CD4-positive, alpha-beta T cell treated with Interleukin-10 for 1 hour (primary cell): ENCODE measurements at places on chromosomes 5 and 9.

GRCh38 chr9:573691-574410 is 267.6 kb upstream of the DMRT1 start:
- DNase-seq = no peak

- DNase-seq = no peak
Measured at GRCh38 chr5:179381691-179382090, 36.4 kb upstream of the ADAMTS2 start.

DNA sequence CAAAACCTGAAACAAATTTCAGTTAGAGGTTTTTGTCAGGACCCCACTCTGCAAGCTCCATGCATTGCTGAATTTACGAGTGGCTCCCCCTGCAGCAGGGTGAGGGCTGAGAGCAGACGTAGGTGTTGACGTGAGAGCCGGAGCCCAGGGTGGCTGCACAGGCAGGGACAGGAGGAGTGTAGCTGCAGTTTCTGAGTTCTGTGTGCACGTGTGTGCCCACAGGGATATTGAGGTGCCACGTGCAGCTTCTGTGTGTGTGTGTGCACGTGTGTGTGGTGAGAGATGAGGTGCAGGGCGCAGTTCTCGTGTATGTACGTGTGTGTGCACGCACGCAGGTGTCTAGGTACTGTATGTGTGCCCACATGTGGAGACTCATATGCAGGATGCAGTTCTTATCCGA is 14.6 kb downstream of the PLEKHG4B start:
- no peak for DNase-seq

- no peak for DNase-seq
Measured at GRCh38 chr5:126395198-126395597, 28.0 kb upstream of the GRAMD2B start.

GRCh38 chr9:136336156-136336870 is 9.0 kb downstream of the GPSM1 start:
- DNase-seq = no peak

- DNase-seq = no peak
Measured at GRCh38 chr5:17891881-17892280, 257.6 kb downstream of the TAF11L14 start.

DNA sequence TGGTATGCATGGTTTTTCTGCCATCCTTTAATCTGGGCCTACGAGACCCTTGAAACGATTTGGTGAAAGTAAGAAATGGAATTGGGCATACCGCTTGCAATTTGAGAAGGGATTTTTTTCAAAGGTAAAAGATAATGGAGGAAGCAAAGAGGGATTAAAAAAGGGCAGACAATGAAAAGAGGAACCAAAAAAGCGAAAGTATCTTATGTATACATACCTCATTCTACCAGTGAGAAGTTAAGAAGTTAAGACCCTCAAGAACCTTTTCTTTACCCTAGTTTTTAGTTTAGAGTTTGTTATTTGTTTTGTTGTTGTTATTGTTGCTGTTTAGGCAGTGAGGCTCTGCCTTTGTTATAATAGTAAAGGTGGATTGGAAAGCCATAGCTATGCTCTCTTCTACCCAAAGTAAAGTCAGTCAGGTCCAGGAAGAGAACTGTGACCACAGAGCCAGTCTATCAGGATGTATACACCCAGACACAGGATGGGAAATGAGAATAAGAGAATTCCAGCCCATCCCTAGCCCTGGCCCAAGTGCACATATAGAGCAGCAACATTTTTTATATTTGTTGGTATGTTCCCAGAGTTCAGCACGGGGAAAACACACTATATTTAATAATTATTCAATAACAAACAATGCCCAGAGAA is 166.6 kb downstream of the RFX3 start:
- DNase-seq = no peak

DNA sequence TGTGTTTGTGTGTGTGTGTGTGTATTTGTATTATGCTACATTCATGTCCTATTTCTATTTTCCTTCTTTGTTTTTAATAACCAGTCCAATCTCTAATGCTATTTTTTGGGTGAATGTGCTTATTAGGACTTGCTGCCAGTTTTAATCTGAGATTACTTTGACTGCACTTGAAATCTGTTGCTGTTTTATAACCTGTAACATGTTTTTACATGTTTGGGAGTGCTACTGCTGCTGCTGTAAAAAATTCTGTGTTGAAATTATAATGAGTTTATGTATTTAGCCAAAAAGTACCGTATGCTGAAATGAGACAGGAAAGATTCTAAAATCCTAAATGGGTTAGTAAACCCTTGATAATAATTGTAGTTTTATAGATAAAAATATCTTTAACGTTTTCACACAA is 104.7 kb upstream of the SSBP2 start:
- no peak for DNase-seq

GRCh38 chr5:158995694-158996173 is 104.0 kb downstream of the EBF1 start:
- DNase-seq = no peak

DNA sequence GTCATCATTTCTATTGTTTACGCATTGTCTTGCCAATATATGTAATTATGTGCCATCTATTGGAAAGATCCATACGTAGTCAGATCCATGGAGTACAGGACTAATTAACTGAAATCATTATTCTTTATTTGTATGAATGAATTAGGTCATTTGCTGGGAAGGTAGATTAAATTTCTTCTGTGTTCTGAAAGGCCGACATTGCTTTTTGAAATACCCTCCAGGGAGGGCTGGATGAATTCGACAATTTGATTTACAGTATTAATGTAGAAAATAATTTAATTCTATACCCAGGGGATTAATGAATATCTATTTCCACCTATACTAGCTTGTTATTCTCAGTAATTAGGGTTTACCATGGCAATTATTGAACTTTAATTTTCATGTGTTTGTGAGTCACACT is 117.6 kb downstream of the CHSY3 start:
- DNase-seq = no peak

GRCh38 chr5:148443241-148443640 is 59.5 kb downstream of the FBXO38 start:
- DNase-seq = no peak

- no peak for DNase-seq
Measured at GRCh38 chr9:33436445-33436844, 10.9 kb downstream of the AQP3 start.

- DNase-seq = no peak
Measured at GRCh38 chr9:132498531-132499210, 83.7 kb upstream of the BARHL1 start.

DNA sequence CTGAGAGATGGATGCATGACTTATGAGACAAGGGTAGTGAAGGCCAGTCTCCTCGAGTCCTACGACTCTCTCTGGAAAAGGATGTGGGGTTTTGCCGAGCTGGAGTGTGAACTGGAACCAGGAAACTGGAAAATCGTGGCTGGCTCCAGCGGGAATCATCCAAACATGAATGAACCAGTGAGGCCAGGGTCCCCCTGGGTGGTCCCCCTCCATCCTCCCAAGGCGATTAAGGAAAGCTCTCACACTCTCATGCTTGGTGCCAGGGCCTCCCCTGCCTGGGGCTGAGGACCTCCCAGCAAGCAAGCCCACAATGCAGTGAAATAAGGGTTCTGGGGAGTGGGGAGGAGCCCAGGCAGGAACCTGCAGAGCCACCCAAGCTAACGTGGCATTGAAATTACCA is 9.6 kb upstream of the AMBP start:
- no peak for DNase-seq

GRCh38 chr9:3235497-3235896 is 290.3 kb downstream of the RFX3 start:
- DNase-seq = no peak

GRCh38 chr5:40502736-40503135 is 177.0 kb upstream of the PTGER4 start:
- DNase-seq = no peak

DNA sequence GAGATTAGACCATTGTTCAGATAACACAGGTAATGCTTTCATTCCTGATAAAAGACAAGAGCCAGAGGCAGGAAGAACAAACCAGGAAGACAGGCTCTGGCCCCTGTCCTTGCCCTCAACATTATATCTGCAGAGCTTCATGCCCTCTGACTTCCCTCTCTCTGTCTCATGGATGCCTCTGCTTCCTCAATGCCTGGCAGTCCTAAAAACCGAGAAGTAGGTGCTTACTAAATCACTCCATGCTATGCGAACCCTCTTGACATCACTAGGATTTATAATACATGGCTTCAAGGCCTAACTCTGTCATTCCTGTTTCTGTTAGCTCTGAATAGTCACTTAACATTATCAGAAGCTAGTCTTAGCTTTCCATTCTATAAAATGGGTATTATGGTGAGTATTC is 117.8 kb downstream of the TLR4 start:
- DNase-seq = no peak

DNA sequence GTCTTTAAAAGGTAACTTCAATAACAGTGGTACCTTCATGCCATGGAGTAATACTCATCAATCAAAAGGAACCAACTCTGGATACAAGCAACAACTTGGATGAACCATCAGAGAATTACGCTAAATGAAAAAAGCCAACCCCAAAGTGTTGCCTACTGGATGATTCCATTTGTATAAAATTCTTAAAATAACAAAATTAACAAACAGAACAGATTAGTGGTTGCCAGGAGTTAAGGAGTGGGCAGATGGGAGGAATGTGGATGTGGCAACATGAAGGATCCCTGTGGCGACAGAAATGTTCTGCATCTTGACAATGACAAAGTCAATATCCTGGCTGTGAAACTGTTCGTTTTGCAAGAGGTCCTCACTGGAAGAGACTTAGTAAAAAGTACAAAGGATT is 50.5 kb downstream of the SPTLC1 start:
- DNase-seq = no peak

DNA sequence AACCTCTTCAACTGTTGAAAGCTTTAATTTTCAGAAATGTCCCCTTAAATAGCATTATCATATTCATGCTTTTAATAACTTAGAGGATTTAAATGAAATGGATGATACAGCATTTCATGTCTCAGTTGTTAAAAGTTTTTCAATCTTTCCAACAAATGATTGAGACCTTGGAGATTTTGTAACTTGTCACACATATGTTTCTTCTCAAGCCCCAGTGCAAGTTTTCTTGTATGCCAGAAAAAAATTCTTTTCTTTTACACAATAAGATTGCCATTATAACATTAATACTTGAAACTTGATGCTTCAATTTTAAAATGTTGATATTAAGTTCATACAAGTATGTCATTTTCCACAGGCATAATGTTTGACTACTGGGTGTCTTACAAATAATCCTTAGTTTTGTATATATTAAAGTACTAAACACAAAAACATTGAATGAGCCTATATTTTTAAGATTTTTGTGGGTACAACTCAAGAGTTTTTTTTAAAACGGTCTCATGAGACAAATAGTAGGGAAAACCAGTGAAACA is 124.5 kb downstream of the AGTPBP1 start:
- DNase-seq = no peak

DNA sequence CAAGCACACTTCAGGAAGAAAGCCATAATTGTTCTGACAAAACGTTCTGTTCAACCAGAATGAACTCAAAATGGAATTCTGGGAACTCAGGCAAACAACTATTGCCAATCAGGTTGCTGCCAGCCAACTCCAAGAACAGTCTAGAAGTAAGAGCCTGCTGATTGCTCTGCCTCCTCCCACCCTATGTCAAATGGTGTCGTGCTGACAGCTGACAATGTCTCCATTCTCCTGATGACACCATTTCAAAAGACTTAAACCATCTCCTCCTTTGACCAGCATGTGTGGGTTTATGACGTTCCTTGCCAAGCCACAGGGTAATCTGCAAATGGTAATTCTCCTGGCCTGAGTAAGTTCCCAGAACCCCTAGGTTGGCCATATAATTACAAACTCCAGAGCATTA is 21.9 kb upstream of the PLIN2 start:
- DNase-seq = no peak
